ENCODE measurements at places on chromosomes 7 and 10. TPM values are rescaled to one million over a fixed set of nuclear protein-coding genes. Genes with fewer than 3 reads are reported as not detected.

GRCh38 chr7:108345710-108346336 lies 110.4 kb downstream of the NRCAM start:
- peaks cover 2% of the 10 kb centered on the region for H3K27me3 ChIP-seq
- H3K4me1 ChIP-seq, result no peaks in the 10 kb centered on the region
- no peaks in the 10 kb centered on the region for H3K36me3 ChIP-seq
- no peak overlapping the region for H3K4me3 ChIP-seq
- DNase-seq, result no peak

GRCh38 chr7:81420526-81421226 lies 349.2 kb downstream of the HGF start:
- H3K27ac ChIP-seq, result no peak overlapping the region
- no peaks in the 10 kb centered on the region for H3K4me1 ChIP-seq
- H3K4me3 ChIP-seq, result no peak overlapping the region
- no peaks in the 10 kb centered on the region for H3K27me3 ChIP-seq
- H3K36me3 ChIP-seq, result no peaks in the 10 kb centered on the region

- no peaks in the 10 kb centered on the region for H3K36me3 ChIP-seq
- no peak for DNase-seq
- no peaks in the 10 kb centered on the region for H3K4me1 ChIP-seq
Measured at GRCh38 chr7:41659539-41659938, 43.4 kb downstream of the INHBA start.

- H3K4me3 ChIP-seq, result peak overlapping the region; percentile 99
Measured at GRCh38 chr7:77697535-77697831, 1.2 kb downstream of the RSBN1L start.

- no peak overlapping the region for H3K4me3 ChIP-seq
- no peak for DNase-seq
- no peaks in the 10 kb centered on the region for H3K4me1 ChIP-seq
- H3K27me3 ChIP-seq, result peaks cover 18% of the 10 kb centered on the region
- no peaks in the 10 kb centered on the region for H3K36me3 ChIP-seq
- no peak overlapping the region for H3K27ac ChIP-seq
Measured at GRCh38 chr7:54782829-54783228, 23.8 kb upstream of the SEC61G start.

- no peak overlapping the region for H3K4me3 ChIP-seq
- H3K27me3 ChIP-seq, result peaks cover 30% of the 10 kb centered on the region
- H3K27ac ChIP-seq, result no peak overlapping the region
- DNase-seq, result no peak
- H3K36me3 ChIP-seq, result no peaks in the 10 kb centered on the region
Measured at GRCh38 chr7:44322631-44323363, 2.6 kb downstream of the CAMK2B start.

DNA sequence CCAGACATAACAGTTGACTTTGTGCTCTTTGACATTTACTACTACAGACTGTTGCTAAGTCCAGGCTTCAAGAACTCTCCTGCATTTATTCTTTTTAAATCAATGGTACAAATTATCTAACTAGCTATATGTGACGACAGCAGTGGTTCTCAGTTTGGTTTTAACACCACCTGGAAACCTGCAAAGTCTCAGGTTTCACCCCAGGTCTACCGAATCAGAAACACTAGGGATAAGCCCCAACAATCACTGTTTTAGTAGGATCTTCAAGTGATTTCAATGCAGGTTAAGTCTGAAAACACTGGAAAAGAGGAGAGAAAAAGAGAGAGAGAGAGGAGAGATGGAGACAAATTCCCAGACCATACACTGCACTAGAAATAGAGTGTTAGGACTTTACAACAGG lies 519.0 kb downstream of the PCDH15 start:
- no peak for DNase-seq
- no peaks in the 10 kb centered on the region for H3K4me1 ChIP-seq
- no peaks in the 10 kb centered on the region for H3K36me3 ChIP-seq
- H3K27me3 ChIP-seq, result no peaks in the 10 kb centered on the region

GRCh38 chr7:552868-553635 lies 33.4 kb upstream of the PDGFA start:
- peaks cover 10% of the 10 kb centered on the region for H3K36me3 ChIP-seq
- no peak overlapping the region for H3K27ac ChIP-seq
- no peak for DNase-seq
- no peak overlapping the region for H3K4me3 ChIP-seq

DNA sequence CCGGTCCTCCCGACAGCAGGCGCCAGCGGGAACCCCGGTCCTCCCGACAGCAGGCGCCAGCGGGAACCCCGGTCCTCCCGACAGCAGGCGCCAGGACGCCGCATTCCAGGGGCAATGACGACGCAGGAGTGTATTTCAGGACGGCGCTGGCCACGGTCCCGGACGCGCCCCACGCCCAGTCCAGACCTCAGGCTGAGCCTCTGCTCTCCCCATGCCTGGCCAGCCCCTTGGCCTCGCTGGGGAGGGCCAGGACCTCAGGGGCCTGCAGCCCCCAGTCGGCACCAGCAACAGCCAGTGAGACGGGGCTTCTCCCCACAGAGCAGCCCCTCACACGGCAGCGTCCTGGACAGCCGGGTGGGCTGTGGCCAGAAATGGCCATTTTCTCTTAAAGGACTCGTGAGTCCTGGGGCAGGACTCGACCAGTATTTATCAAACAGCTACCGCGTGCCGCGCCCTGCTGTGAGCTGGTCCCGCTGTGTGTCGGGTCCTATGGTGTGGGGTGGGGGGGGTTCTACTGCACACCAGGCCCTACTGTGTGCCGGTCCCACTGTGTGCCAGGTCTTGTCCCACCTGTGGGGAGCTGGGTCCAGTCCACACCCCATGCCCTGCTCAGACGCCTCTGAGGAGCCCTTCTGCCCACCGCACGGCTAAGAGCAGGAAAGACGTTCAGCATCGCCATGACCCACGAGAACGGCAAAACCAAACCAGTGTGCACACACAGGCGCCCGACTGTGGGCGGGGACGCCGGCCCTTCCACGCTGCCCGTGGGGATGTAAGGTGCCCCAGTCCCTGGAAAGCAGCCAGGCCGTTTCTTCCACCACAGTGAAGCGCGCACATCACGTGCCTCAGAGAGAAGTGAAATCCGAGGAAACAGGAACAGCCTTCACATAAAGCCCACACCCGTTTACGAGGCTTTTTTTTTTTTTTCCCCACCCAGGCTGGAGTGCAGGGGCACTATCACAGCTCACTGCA lies 33.3 kb downstream of the GET4 start:
- H3K27ac ChIP-seq, result no peak overlapping the region
- H3K4me1 ChIP-seq, result peaks cover 10% of the 10 kb centered on the region
- no peaks in the 10 kb centered on the region for H3K36me3 ChIP-seq
- DNase-seq, result peak; percentile 37

GRCh38 chr7:148177972-148178371 lies 412.6 kb upstream of the C7orf33 start:
- H3K27ac ChIP-seq, result no peak overlapping the region
- H3K27me3 ChIP-seq, result peaks cover 5% of the 10 kb centered on the region
- no peaks in the 10 kb centered on the region for H3K4me1 ChIP-seq
- H3K4me3 ChIP-seq, result no peak overlapping the region
- DNase-seq, result no peak

- peaks cover 3% of the 10 kb centered on the region for H3K27me3 ChIP-seq
- no peak overlapping the region for H3K4me3 ChIP-seq
- H3K27ac ChIP-seq, result no peak overlapping the region
- no peak for DNase-seq
- no peaks in the 10 kb centered on the region for H3K4me1 ChIP-seq
- H3K36me3 ChIP-seq, result no peaks in the 10 kb centered on the region
Measured at GRCh38 chr7:140568021-140568813, 72.4 kb downstream of the DENND2A start.

- no peak for DNase-seq
- no peaks in the 10 kb centered on the region for H3K27me3 ChIP-seq
- no peaks in the 10 kb centered on the region for H3K36me3 ChIP-seq
- H3K4me1 ChIP-seq, result no peaks in the 10 kb centered on the region
Measured at GRCh38 chr10:36837416-36837815, 288.0 kb upstream of the ANKRD30A start.

DNA sequence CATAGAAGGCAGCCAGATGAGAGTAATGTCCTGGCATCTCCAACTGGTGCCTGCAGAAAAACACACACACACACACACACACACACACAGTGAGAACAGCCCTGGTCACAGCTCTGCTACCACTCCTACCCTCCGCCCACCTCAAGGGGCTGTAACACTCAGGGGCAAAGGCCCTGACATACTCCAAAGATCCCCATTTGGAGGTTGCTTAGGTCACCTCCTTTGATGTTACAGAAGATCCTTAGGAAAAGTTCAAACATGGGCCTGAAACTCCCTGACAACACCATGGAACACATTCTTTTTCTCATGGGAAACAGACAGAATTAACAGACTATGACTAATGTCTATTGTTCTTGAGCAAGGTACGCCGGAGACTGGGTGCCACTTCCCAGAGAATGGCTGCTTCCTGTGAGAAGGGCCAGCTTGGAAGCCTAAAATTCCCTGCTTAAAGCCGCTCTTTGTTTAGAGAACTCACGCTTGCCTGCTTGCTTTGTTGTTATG lies 27.7 kb downstream of the DENND11 start:
- H3K4me1 ChIP-seq, result peaks cover 22% of the 10 kb centered on the region
- no peak for DNase-seq
- no peaks in the 10 kb centered on the region for H3K27me3 ChIP-seq
- H3K36me3 ChIP-seq, result peaks cover 18% of the 10 kb centered on the region
- H3K27ac ChIP-seq, result no peak overlapping the region
- no peak overlapping the region for H3K4me3 ChIP-seq

GRCh38 chr7:135962802-135963201 lies 14.4 kb downstream of the MTPN start:
- H3K4me1 ChIP-seq, result peaks cover 62% of the 10 kb centered on the region
- no peak overlapping the region for H3K4me3 ChIP-seq
- H3K27ac ChIP-seq, result no peak overlapping the region
- DNase-seq, result no peak

GRCh38 chr10:46544989-46545791 lies 11.3 kb downstream of the GPRIN2 start:
- H3K27ac ChIP-seq, result no peak overlapping the region
- DNase-seq, result no peak
- peaks cover 6% of the 10 kb centered on the region for H3K4me1 ChIP-seq
- peaks cover 20% of the 10 kb centered on the region for H3K27me3 ChIP-seq

DNA sequence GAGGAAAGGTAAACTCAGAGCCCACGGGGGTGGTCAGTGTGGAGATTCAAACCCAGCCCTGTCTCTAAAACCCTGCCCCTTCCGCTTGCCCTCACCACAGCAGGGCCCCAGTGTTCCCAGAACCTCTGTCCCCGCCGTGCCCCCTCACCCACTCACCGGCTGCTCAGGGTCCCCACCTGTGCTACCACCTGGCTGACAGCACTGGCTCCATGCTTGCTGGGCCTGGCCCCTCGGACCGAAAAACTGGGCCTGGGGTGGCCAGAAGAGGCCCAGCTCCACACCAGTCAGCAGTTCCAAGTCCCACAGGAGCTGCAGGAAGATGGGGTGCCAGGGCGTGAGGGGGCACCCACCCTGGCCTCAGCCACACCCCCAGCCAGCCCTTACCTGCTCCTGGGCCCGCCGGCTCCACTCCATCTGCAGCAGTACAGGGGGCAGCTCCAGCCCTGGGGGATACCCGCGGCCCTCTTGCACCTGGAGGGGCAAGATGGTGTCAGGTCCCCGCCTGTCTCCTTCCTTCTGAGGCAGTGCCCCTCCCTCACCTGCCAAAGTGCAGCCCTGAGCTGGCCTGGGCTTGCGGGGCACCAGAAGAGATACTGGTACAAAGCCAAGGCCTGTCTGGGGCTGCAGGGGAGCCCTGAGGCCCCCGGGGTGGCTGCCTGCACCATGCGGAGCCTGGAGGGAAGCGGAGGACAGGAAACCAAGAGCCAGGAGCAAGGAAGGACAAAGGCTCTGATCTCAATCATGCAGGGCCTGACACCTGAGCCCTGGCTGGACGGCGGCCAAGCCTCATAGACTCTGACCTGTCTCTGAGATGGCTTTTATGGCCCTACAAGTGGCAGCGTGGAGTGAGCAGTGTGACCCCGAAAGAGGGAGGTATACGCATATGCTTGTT lies 11.7 kb downstream of the ATP6V1F start:
- peaks cover 2% of the 10 kb centered on the region for H3K27me3 ChIP-seq
- no peak overlapping the region for H3K4me3 ChIP-seq
- no peak overlapping the region for H3K27ac ChIP-seq
- DNase-seq, result no peak
- H3K36me3 ChIP-seq, result no peaks in the 10 kb centered on the region

DNA sequence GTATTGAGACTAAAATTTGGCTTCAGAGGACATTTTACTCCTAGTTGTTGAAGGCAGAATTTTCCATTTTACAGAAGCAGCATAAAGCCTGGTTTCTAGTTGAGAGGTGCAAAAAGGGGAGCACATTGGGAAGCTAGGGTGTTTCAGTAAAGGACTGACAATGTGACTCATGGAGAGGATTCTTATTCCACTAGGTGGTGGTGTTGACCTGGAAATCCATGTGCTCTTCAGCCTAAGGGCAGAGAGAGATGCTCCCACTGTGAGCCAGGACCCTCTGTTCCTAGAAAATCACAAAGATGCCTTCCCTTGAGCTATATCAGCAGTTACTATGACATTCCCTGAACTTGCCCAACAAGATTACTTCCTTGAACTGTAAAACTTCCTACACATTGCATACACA lies 687.8 kb downstream of the IPMK start:
- no peak for DNase-seq
- no peaks in the 10 kb centered on the region for H3K27me3 ChIP-seq
- H3K4me1 ChIP-seq, result no peaks in the 10 kb centered on the region
- H3K27ac ChIP-seq, result no peak overlapping the region

DNA sequence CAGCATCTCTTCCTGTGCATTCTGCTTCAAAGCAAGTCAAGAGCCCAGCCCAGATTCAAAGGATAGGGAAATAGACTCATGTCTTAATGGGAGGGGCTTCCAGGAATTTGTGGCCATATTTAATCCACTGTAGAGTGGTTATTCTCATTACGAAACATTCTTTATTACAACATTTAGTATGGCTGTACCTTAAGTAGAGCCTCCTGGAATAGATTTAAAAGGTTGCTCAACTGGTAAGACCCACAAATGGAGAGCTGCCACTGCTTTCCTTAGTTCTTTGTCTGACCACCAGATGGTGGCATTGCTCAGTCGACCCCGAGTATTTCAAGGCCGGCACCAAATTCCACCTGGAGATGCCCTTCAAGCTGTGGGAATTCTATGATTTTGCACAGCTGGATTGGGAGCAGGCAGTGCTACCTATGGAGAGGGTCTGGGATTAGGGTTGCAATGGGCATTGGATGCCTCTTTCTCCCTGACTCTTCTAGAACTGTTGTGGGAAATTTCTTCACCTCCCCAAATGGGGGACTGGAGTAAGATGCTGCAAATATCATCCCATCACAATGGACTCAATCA lies 102.2 kb downstream of the RBM20 start:
- DNase-seq, result peak; percentile 66
- no peak overlapping the region for H3K4me3 ChIP-seq
- H3K36me3 ChIP-seq, result peaks cover 13% of the 10 kb centered on the region
- H3K4me1 ChIP-seq, result peaks cover 76% of the 10 kb centered on the region

PHF14 gene
- 40.3 TPM for total RNA-seq

CH25H gene
- total RNA-seq, result not detected

ZSWIM8 gene
- 67.3 TPM for total RNA-seq

SEMA3A gene
- total RNA-seq, result 1.6 TPM

PBLD gene
- 1.1 TPM for total RNA-seq

RNF32 gene
- 0.90 TPM for total RNA-seq

MKI67 gene
- total RNA-seq, result 244 TPM

CALHM1 gene
- not detected for total RNA-seq

ELN gene
- total RNA-seq, result not detected

ADAM12 gene
- 1.2 TPM for total RNA-seq
